ENCODE measurements at places on chromosomes 3 and 15. TPM values are rescaled to one million over a fixed set of nuclear protein-coding genes. Genes with fewer than 3 reads are reported as not detected.

LEO1 gene
- 8.5 TPM for total RNA-seq

POMGNT2 gene
- 23.0 TPM for total RNA-seq

CLRN1 gene
- total RNA-seq, result not detected

NR2E3 gene
- not detected for total RNA-seq

CFAP92 gene
- 0.49 TPM for total RNA-seq
